ENCODE measurements at places on chromosomes 13 and 19.

DNA sequence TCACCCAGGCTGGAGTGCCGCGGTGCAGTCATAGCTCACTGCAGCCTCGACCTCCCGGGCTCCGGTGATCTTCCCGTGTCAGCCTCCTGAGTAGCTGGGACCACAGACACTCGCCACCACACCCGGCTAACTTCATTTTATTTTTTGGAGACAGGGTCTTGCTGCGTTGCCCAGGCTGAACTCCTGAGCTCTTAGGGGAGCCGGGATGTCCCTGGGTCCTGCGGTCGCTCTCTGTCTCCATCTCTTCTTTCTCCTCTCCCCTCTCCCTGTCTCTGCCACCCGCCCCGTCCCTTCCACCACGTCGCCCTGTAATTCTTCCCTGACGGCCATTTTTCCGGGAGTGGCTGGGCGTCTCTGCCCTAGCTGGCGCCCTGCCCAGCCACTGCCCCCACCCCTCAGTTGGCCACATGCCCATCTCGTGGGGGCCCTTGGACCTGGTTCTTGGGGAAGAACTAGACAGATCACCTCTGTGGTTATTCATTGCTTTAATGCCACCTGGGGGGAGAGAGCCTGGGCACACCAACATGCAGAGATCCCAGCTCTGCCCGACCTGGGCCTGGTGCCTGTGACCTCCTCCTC, 18.9 kb downstream of the ARID3A start:
- DNase-seq, result no peak

DNA sequence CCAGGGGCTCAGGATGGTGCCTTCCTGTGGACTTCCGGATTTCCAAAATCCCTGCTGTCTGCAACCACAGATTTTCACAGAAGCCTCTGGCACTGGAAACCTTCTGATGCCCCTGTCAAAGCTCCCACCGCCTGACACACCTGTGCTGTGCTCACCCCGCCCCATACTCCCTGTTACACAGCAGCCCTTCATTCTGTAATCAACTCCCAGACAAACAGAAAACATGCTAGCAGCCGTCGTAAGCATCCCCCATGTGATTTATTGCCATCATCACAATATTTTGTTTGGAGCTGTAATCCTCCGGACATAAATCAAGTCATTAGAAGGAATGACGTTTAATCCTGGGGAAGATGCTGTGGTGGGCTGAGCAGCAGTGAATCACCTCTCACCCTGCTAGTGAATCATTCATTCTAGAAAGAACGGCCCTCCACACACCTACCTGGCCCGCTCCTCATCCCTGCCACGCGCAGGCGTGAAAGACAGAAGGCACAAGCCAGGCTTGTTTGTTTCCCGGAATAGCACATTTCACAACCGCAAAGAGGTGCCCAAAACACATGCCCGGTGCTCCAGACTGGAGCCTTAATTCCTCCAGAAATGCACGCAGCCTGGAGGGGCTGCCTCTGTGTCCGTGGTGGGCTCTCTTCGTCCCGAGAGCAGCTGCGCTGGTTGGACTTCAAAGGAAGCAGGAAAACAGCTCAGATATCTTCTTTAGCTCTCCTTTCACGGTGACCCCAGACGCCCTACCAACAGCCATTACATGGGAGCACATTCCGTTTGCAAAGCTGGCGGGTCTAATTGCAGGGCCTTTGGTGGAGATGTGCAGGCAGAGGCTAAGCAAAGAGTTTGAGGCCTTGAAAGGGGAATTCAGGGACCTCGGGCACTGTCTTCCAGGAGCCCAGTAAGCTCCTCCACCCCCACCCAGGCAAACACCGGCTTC, 41.3 kb upstream of the KCTD15 start:
- no peak for DNase-seq

DNA sequence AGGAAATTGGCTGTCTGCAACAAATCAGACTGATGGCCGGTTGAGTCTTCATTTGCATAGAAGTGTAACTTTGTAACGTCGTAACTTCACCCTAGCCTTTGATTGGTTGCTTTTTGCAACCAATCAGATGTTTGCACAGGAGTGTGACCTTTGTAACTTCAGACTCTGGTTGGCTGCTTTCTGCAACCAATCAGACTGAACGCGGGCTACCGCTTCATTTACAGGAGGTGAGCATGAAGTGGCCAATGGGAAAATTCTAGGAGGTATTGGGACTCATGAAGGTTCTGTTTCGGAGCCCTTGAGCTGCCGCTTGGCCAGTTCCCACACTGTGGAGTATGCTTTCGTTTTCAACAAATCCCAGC, 441 bp upstream of the ZNF559 start:
- DNase-seq, result no peak

- no peak for DNase-seq
Observed at GRCh38 chr19:2700660-2701360, 1.7 kb downstream of the GNG7 start.

DNA sequence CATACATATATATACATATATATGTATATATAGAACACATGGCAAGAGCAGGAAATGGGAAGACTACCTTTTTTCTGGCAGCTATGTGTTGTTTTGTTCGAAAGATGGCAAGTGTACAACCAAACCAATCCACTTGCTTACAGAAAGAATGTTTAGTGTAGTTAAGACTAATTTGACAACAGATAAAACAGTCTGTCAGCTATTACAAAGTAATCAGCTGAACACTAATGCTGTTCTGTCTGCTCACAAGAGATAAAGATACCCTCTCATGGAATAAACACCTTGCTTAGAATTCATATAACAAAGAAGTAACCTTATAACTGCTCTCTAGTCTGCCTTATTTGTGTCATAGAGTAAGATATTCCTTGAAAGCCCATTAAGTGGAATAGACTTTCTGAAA, 858 bp upstream of the KCNRG start:
- DNase-seq, result no peak

DNA sequence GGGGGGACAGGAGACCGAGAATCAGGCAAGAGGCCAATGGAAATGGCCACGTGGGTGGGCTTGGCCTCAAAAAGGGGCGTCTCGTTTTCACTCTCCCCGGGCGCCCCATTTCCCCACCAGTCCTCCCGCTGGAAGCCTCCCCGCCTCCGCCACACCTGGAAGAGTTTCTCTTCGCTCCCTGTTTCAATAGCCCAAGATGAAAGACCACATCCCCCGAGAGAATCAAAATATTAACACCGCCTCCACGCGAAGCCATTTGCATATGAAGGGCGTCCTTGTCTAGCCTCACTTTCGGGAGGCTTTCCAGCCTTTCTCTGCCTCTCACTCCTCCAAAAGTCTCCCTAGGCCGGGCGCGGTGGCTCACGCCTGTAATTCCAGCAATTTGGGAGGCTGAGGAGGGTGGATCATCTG, 691 bp upstream of the OLFM2 start:
- DNase-seq, result no peak

DNA sequence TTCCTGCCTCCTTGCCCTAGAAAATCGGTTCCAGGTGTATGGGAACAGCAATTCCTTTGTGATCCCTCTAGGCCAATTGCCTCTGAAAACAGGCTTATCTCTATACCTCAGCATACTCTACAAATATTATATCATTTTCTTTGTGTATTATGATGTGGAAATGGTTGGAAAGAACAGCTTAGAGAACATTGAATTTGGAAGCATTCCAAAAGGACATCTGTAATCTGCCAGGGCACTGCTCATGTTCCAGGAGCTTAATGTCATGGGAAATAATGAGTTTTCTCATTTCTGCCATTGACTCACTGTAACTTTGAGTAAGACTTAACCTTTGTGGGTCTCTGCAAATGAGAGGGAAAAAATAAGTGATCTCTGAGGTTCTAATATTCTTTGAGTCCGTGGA, 147.3 kb downstream of the UFM1 start:
- DNase-seq, result no peak

GRCh38 chr13:78841358-78841963, 182.5 kb upstream of the OBI1 start:
- no peak for DNase-seq

GRCh38 chr13:97435323-97435722, 1.4 kb downstream of the RAP2A start:
- DNase-seq, result no peak

GRCh38 chr13:83714236-83714635, 168.0 kb downstream of the SLITRK1 start:
- DNase-seq, result no peak

GRCh38 chr19:17264641-17264979, at the start of gene USHBP1:
Gene USHBP1, minus strand, starts transcription at chr19:17264745. Its CDS starts 446 bp downstream, at chr19:17264299.
- no peak for DNase-seq

DNA sequence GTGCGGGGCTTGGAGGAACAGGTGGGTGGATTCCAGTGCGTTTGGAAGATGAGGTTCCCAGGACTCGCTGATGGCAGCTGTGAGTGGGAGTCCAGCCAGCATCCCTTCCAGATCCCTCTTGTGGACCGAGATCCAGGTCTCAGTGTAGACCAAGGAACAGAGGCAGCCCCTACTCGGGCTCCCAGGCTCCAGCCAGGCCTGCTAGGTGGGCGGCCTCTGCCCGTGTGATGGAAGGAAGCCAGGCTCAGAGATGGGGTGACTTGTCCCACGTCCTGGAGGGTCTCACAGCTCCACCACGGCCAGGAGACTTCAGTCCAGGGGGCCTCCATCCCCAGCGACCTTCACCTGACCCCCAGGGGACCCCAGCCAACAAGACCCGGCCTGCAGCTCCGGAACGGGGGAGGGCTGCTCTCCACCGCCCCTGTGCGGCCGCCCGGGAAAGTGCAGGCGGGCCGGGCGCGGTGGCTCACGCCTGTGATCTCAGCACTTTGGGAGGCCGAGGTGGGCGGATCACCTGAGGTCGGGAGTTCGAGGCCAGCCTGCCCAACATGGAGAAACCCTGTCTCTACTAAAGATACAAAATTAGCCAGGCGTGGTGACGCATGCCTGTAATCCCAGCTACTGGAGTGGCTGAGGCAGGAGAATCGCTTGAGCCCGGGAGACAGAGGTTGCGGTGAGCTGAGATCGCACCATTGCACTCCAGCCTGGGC, 729 bp upstream of the MADCAM1 start:
- DNase-seq, result no peak

DNA sequence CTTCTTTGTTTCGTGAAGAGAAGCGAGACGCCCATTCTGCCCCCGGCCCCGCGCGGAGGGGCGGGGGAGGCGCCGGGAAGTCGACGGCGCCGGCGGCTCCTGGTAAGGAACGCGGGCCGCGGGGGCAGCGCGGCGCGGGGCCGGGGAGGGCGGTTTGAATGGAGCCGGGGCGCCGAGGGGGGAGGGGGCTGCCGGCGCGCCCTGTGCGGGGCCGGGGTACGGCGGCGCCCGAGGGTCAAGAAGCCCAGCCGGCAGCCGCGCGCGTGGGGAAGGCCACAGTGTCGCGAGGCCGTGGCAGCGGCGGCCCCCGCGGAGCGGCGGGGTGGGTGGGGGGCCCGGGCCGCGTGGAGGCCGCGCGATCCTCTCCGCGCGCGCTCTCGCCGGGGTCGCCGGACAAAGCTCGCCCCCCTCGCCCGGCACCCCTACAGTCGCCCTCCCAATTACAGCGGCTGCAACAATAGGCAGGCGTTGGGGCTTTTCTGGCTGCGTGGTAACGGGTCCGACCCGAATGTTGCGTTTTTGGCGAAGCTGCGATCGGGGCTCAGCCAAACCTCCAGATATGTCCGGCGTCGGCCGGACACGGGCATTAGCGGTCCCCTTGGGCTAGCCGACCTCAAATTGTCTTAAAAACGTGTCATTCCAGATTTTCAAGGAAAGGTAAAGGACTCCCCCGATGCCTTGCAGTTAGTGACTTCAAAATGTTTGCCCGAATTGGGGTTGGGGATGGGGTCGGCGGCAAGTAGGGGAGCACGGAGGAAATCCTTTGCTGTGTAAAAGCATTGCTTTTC, 437 bp downstream of the SMARCA4 start:
- DNase-seq, result no peak

DNA sequence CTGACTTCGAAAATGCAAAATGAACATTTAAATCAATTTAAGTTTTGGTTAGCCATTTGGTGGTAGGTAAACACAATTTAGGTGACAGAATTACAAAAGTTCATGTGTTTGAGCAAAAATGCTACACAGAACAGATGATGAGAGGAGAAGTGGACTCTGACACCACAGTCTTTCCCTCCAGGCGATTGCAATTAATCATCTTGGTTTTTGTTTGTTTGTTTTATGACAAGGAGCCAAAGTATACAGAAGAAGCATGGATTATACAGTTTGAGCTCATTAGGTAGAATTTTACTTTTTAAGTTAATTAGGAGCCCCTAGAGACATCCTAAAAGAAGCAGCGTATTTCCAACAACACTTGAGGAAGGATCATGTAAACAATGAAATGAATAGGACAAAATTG, 49.3 kb upstream of the FREM2 start:
- no peak for DNase-seq

- no peak for DNase-seq
Observed at GRCh38 chr19:31146015-31146414, 203.2 kb downstream of the TSHZ3 start.

DNA sequence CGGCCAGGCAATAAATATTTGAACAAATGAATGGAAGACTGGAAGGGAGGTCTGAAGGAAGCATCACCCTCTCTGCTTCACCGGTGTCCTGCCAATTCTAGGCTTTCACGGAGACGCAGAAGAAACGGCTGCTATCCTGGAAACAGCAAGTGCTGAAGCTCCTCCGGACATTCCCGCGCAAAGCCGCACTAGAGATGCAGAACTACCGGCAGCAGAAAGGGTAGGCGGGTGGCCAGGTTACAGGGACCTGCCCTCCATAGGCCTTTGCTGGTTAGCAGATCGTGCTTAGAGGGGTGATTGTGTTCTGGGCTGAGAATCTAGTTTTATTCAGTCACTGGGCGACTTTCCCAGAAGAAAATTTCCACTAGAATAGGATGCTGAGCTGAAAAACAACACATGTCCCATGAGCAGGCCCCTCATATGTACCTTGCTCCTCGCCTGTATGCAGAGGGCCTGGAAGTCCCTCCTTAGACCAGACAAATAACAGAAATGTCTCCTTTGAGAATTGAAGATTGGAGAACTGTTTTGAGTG, 11.0 kb downstream of the PAF1 start:
- DNase-seq, result no peak

DNA sequence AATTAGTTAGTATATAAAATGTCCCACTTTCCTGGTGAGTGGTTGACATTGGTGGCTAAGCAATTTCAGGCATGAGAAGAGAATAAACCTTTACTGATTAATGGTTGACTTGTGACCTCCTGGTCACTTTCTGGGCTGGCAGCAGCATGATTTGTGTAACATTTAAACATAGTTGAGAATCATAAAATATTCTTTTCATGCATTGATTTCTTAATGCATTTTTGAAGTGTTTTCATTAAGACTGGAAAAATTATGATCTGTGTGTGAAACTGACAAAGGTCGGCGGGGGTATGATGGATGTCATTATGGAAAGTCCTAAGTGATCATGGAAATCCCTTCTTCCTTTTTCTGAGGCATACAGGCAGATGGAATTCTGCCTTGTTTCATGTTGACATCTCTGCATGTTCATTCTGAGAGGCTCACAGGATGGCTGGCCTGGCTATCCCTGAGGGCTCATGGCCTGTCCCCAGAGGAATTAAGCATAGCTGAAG, 98.7 kb upstream of the RNF113B start:
- no peak for DNase-seq
